Esophagus squamous epithelium (tissue), 5 donors: ENCODE measurements at places on chromosomes 12 and 14. TPM values are rescaled to one million over a fixed set of nuclear protein-coding genes. Genes with fewer than 3 reads are reported as not detected.

Gene CYP27B1
- total RNA-seq: 0.95 TPM

Gene NRL
- 0.79 TPM for total RNA-seq

DNA sequence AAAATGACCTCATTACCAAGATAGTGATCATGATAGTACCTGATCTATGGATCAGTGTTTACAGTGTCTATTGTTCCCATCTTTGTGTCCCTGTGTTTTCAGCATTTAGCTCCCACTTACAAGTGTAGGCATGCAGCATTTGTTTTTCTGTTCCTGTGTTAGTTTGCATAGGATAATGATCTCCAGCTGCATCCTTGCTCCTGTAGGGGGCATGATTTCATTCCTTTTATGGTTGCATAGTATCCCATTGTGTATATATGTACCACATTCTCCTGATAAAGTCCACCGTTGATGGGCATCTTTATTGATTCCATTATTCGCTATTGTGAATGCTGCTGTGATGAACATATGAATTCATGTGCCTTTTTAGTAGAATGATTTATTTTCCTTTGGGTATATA lies 215.4 kb upstream of the NAV3 start:
- no peaks in the 10 kb centered on the region for H3K4me1 ChIP-seq
- H3K27me3 ChIP-seq: no peaks in the 10 kb centered on the region
- H3K4me3 ChIP-seq: no peak overlapping the region
- no peak for DNase-seq

- H3K27me3 ChIP-seq: no peaks in the 10 kb centered on the region
- no peak overlapping the region for H3K27ac ChIP-seq
- no peaks in the 10 kb centered on the region for H3K4me1 ChIP-seq
Measured at GRCh38 chr12:67742461-67742860, 93.9 kb downstream of the DYRK2 start.

DNA sequence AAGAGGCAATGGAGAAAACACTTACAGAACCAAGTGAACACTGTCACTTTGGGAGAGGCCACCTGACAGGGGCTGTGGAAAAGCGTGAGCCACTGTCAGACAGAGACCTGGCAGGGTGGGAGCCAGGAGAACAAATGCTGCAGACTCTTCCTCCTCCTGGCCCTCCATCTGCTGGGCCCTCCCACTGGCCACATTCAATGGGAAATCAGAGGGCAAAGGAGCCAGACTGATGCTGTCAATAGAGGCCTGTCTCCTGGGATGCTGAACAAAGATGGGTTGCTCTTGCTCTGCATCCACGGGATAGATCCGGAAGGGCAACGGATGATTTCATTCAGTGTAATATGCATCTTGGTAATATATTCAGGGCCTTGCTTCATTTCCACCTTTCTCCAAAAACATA lies 44.9 kb upstream of the BCAT1 start:
- no peaks in the 10 kb centered on the region for H3K36me3 ChIP-seq
- no peaks in the 10 kb centered on the region for H3K4me1 ChIP-seq
- no peaks in the 10 kb centered on the region for H3K27me3 ChIP-seq
- no peak for DNase-seq
- H3K27ac ChIP-seq: no peak overlapping the region
- H3K4me3 ChIP-seq: no peak overlapping the region

- H3K4me1 ChIP-seq: peaks cover 87% of the 10 kb centered on the region
- no peak for DNase-seq
- H3K27ac ChIP-seq: peak overlapping the region; percentile 85
- peaks cover 15% of the 10 kb centered on the region for H3K36me3 ChIP-seq
- no peak overlapping the region for H3K4me3 ChIP-seq
- no peaks in the 10 kb centered on the region for H3K27me3 ChIP-seq
Measured at GRCh38 chr14:65074449-65075150, 27.7 kb downstream of the MAX start.

- H3K4me3 ChIP-seq: no peak overlapping the region
- DNase-seq: no peak
- H3K27me3 ChIP-seq: no peaks in the 10 kb centered on the region
- H3K4me1 ChIP-seq: peaks cover 14% of the 10 kb centered on the region
- H3K27ac ChIP-seq: peak overlapping the region; percentile 44
Measured at GRCh38 chr12:124759841-124760503, 103.7 kb downstream of the SCARB1 start.

DNA sequence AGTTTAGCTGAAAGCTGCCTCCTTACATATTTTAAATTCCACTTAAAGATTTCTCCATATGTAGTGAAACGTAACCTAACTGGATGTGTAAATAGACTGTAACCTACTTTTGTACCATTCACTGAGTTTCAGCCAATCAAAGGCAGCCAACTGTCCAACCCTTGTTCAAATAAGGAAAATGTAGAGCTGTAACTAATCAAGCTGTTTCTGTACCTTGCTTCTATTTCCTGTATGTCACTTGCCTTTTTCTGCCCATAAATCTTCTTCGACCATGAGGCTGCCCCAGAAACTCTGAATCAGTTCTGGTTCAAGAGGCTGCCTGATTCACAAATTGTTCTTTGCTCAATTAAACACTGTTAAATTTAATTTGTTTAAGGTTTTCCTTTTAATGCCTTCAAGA lies 6.3 kb downstream of the SLC7A8 start:
- H3K4me1 ChIP-seq: peaks cover 16% of the 10 kb centered on the region
- DNase-seq: no peak
- H3K27me3 ChIP-seq: no peaks in the 10 kb centered on the region
- H3K36me3 ChIP-seq: no peaks in the 10 kb centered on the region
- H3K27ac ChIP-seq: no peak overlapping the region
- H3K4me3 ChIP-seq: no peak overlapping the region
